Occipital lobe (tissue), 3 donors: ENCODE measurements at places on chromosomes 12 and 14. TPM values are rescaled to one million over a fixed set of nuclear protein-coding genes. Genes with fewer than 3 reads are reported as not detected.

GRCh38 chr12:12476857-12477531, 85.7 kb downstream of the DUSP16 start:
- DNase-seq: peak; percentile 82

GRCh38 chr12:116532986-116533342, 26.2 kb upstream of the MAP1LC3B2 start:
- DNase-seq: no peak

DNA sequence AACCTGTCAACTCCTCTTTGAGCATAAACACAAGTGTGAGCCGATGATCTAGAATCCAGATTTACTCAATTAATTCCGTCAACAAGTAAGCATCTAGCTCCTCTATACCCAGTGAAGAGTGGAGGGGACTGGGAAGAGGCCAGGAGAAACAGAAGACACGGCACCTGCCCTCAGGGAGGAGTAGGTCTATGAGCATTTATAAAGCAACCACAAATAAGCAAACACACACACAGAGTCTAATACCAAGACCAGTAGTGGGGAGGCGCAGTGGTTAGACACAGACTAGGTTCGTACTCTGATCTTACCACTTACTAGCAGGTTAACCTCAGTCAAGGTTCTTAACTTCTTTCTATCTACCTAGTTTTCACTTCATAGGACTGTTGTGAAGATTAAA, 5.9 kb upstream of the FOXN3 start:
- no peak for DNase-seq

GRCh38 chr12:107634530-107634929, 51.1 kb upstream of the PWP1 start:
- DNase-seq: no peak

Gene ESRRB
- 0.31 TPM for total RNA-seq

GRCh38 chr12:130764073-130764472, 48.0 kb upstream of the RIMBP2 start:
- DNase-seq: no peak

DNA sequence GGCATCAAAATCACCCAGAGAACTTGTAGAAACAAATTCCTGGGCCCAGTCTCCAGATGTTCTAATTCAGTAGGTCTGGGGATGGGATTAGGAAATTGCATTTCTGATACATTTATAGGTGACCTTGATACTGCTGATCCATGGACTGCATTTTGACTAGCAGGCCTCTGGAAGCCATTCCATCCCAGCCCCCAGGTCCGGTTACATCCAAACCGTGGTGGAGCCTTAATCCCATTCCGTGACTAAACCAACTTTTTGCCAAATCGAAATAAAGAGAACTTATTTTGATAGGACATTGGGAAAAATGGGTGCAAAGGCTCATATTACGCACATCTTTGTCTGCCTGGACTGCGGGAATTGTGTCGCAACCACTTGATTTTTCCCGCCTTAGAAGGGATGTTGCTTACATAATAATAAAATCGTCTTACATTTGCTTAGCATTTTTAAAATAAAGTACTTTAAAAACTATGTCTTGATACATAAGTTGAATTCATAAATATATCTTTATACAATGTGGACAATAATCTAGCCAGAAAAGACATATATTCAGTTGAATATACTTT, 5.8 kb upstream of the KCNA5 start:
- DNase-seq: no peak

DNA sequence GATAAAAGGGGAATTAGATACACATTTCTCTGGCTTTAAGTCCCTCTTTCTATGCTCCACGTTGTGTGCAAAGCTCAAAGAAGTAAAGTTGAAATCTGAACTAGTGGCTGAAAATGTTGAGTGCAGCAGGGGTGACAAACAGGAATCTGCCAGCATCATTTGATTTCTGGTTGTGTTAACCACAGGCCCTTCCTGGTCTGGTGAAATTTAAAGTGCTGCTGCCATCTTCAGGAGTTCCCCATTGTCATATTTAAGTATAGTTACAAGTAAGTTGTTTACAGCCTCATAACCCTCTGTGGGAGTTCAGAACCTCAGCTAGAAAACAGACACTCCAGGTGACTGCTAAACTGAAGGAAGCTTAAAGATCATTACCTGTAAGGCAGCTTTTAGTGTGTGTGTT, 90.9 kb upstream of the CCDC196 start:
- no peak for DNase-seq

DNA sequence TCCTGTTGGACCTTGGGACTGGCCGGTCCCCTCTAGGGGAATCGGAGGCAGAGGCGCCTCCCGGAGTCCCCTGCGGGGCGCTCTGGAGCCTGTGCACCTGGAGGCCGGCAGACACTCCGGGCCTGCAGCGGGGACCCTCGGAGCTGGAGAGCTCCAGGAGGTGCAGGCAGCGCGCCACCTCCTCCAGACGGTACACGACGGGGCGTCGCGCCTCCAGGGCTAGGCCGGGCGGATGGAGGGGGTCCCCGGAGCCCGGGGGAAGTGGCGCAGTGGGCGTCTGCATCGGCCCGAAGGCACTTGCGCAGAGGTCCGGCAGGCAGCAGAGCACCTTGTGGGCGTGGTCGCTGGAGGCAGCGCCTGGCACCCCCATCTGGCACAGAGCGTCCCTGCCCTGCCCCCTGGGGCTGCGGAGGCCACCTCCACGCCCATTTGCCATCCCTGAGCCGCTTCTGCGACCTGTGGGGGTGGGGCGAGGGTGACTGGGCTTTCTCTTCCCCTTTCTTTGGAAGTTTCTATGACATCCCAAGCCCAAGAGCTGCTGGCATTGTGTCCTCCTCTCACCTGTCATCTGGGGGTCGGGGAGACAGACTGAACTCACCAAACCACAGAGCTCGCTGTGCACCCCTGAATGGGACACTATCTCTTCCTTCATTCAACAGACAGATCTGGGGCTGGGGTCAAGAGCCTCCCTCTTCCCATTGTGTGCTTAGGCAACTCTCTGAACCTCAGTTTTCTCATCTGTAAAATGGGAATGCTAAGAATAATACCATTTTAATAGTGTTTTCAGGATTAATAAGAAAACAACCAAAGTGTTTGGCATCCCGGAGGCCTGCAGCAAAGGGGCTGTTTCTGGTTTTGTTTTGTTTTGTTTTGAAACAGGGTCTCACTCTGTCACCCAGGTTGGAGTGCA, 37.5 kb upstream of the CORO1C start:
- no peak for DNase-seq

DNA sequence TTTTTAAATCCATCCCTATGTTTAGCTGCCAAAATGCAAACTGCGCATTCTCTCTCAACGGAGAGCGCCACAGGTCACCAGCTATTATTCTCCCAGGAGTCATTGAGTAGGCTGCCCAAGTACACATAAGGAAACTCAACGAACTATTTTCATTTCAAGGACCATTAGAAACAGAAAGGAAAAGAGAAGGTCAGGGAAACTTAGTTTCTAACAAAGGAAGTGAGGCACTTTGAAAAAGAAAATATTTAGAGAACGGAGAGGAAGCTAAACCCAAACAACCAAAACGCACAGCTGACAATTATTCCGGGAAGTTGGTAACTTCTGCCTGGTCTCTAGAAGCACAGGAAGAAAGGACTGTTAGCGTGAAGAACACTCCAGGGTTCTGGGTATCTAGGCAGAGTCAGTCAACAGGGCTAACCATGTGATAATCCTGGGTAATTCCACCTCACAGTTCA, 23.5 kb downstream of the GPHB5 start:
- DNase-seq: no peak

Gene LHX5
- not detected for total RNA-seq

GRCh38 chr12:59651229-59651920, 55.5 kb downstream of the SLC16A7 start:
- DNase-seq: no peak

Gene PGF
- total RNA-seq: 2.0 TPM

DNA sequence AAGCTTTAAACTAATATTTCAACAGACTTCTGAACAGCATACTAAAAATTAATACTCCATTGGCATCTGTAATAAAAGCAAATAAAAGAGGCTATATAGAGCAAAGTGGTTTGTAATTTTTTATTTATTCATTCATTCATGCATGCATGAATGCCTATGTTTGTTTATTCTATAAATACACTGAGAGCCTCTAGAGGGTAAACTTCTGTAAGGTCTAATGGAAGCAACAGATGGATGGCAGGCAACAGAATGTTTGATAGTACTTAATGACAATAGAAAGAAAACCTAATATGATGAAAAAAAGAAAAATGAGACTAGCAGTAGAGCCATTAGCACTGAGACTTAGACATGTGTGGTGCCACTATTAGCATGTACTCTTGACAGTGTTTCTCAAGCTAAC, 253.1 kb downstream of the CCDC91 start:
- no peak for DNase-seq

Gene LRRC10
- not detected for total RNA-seq

- no peak for DNase-seq
These were observed 3.6 kb upstream of the ANO2 start for GRCh38 chr12:5948696-5949095.

- DNase-seq: no peak
These were observed 36.0 kb downstream of the RASSF3 start for GRCh38 chr12:64646318-64646717.

DNA sequence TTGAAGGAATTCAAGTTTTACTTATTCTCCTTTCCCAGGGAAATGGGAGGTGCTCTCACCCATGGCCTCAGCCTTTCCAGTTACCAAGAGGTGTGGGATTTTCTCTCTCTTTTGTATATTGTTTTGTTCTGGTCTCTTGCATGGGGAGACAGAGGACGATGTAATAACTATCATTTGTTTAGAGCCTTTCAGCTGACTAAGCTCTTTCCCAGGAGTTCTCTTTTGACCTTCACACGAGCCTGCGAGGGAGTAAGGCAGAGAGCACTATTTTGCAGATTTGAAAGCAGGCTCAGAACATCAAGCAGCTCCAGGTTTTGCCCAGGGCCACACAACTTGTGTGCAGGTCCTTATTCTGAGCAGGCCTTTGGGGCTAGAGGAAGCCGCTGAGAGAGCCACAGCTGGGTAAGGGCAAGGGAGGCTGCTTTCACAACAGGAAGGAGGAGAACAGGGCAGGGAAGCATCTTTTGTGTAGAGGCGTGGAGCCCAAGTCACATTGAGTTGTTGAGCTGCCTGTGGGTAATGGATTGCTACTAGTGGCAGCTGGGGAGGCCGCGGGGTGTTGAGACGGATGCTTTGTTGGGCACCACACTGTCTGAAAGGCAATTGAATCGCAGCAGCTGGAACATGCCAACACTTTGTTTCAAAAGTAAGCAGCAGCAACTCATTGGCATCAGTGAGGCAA, 116.2 kb downstream of the PRMT8 start:
- no peak for DNase-seq

GRCh38 chr14:34507459-34507858, 32.0 kb downstream of the EAPP start:
- no peak for DNase-seq

Gene NUAK1
- 40.6 TPM for total RNA-seq

- DNase-seq: no peak
These were observed 82.3 kb downstream of the PLEKHG3 start for GRCh38 chr14:64786296-64787149.

GRCh38 chr14:61812347-61813095, 50.3 kb downstream of the SNAPC1 start:
- no peak for DNase-seq

GRCh38 chr14:101027291-101027690, 123.8 kb upstream of the RTL1 start:
- DNase-seq: no peak
